ENCODE measurements at places on chromosomes 13 and 19.

DNA sequence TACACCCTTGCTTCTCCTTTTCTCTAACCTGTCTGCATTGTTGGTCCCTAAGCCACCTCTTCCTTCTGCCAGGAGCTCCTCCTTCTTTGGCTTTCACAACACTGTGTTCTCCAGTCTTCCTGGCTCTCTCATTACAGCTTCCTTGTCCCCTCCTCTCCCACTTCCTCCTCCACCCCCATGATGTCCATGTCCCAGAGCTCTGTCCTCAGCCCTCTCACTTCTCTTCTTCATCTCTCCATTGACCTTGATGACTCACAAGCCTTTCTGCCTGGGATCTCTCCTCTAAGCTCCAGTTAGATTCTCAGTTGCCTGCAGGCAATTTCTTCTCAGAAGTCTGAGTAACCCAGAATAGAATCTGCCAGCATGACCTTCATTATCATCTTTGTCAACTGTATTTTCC, 100.3 kb upstream of the WASF3 start:
- DNase-seq = no peak

DNA sequence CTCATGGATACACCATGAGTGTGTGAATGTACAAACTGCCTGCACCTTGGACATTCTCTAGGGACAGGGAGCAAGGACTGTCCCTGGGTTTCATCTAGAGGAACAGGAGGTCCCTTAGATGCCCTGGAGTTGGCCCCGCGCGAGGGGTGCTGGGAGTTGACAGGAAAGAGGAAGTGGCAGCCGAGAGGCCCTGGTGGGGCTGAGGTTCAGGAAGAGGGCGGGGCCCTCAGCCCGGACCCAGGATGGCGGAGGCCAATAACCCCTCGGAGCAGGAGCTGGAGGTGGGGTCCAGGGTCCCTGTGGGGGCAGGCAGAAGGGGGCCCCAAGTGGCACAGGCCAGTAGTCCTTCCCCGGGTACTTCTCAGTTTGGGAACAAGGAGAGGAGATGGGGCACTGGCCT, 6.9 kb downstream of the PKN1 start:
- no peak for DNase-seq

GRCh38 chr13:59112221-59112718, 1051.5 kb downstream of the DIAPH3 start:
- DNase-seq = peak; percentile 16

- DNase-seq = no peak
Measured at GRCh38 chr13:35479038-35479492, 2.6 kb upstream of the MAB21L1 start.

- no peak for DNase-seq
Measured at GRCh38 chr13:50131920-50132903, 117.0 kb downstream of the KCNRG start.

- no peak for DNase-seq
Measured at GRCh38 chr13:82867284-82867683, 1015.0 kb downstream of the SLITRK1 start.

DNA sequence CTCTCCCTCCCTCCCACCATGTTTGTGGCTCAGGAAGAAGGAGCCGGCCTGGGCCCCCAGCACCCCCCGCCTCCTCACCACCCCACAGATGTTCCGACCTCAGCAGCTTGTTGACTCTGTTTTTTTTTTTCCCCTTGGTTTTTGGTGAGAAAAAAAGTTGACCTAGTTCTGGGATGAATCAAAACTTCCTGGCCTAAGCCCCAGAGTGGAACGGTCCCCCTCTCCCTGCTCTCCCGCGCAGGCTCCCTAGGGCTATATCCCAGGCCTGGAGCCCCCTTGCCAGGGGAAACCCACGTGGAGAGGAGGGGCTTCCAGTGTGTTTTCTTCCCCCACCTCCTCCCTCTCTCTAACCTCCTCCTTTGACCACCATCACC, 4.0 kb downstream of the COL5A3 start:
- no peak for DNase-seq

GRCh38 chr19:5059793-5060192, 90.9 kb downstream of the KDM4B start:
- no peak for DNase-seq

- no peak for DNase-seq
Measured at GRCh38 chr19:54341295-54341694, 2.3 kb upstream of the LILRA4 start.

GRCh38 chr19:10896851-10897526, 25.6 kb downstream of the CARM1 start:
- DNase-seq = no peak

- no peak for DNase-seq
Measured at GRCh38 chr19:12668932-12669269, 2.3 kb downstream of the WDR83 start.

- DNase-seq = no peak
Measured at GRCh38 chr13:114228176-114228575, 6.5 kb upstream of the CDC16 start.

DNA sequence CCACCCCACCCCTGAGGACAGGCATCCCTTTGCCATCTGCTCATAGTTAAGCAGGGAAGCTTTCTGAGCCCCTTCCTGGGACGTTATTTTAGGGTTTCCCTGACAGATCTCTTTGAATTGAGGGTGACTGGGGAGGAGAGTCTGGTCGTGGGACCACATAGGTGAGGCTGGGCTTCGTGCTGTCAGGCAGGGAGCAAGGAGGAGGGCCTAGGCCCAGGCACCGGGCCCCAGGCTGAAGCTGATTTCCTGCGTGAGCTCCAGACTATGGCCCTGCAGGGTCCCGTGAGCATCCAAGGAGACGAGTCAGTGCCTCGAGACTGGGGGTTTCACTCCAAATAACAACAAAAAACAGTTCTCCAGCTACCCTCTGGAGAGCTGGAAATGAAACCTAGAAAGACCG, 60.4 kb downstream of the MYO9B start:
- no peak for DNase-seq

DNA sequence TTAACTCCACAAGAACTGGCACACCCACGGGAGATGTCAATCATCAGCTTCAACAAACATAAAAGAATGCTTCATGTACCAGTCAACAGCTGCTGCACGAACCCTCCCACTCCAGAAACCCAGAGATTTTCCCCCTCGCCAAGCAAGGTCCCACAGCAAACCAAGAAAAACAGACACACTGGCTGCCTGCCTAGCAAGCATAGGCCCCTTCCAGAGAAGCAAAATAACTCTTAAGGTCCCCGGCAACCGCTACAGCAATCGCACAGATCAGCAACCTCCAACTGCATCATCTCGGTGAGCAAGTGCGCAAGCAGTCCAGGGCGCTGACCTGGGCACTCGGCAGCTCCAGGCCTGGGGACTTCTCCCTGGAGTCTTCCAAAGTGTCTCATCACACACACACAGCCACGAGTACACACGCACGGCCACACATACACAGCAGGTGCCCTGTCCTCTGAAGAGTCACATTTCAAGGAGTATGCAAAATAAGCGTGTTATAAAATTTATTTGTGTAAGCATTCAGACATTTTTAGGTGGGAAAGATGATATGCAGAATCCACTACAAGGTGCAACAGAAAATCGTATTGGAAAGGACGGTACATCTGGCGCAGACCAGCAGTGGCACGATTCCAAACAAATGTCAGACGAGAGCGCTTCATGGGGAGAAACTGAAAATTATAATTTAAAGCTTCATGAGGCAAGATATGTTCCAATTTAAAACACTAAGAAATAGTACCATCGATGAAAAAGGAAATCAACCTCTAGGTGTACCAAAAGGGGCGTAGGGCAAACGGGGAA, 125.0 kb downstream of the STK24 start:
- DNase-seq = no peak

DNA sequence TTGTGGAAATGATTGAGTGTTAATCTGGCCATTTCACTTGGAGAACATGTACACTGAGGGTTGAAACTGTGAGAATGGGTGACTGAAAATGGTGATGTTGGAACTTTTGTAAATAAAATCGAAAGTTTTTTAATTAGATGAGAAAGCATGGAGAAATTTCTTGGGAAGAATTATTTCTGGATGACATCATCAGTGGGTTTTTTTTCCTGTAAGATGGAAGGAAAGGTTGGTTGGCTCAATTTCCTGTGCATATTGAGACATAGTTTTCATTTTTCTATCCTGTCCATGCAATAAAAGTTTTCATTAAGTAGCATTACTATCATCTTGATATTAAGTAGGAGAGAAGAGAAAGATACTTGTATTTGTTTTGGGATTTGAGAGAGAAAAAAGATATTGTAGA, 120.6 kb upstream of the HTR2A start:
- DNase-seq = no peak

DNA sequence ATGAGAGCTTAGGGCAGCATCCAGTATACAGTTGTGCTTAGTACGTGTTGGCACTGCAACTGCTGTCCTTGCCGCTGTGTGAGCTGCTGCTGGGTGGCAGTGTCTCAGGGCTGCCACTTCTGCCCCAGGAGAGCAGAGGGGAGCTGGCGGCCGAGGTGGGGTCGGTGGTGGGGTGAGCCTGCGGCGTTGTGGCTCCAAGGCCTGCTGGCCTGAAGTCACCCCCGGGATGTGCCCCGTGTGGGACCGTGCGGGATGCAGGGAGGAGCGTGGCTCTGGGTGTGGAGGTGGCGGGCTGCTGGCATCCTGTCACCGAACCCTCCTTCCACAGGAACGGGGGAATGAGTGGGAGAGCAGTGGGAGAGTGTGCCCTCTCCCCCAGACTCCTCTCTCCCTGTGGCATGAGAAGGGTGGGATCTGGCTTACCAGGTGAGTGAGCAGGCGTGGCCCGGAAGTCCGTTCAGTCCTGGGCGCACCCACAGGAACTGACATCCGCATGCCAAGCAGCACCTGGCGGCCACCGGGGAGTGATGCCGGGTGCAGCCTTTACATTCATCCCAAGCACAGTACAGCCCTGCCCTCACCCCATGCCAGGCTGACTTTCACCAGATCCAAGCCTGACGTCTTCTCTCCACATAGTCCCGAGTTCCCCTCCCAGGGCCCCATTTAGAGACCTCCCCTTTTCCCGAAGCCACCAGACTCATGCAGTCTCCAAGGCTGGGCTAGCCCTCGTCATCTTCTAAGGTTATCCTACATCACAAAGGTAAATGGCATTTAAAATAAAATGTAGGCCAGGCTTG, 26.6 kb downstream of the MCF2L start:
- no peak for DNase-seq

GRCh38 chr19:9313756-9314155, 4.1 kb upstream of the ZNF699 start:
- no peak for DNase-seq

- no peak for DNase-seq
Measured at GRCh38 chr19:3607303-3608078, 816 bp upstream of the TBXA2R start.

DNA sequence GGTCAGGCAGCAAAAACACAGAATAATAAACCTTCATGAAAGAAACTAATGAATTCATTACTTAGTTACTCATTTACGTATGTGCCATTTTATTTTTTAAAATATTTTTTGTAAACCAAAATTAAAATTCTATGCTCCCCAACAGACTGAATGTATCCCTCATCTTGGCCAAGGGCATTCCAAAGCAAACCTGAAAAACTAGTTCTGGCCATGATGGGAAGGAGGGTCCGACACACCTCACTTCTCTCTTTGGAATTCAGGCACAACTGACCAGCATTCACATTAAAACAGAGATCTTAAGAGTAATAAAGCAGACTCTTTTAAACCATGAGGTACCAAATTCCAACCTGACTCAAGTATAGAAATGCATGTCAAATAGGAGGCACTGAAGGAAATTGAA, 1576.9 kb upstream of the SPRY2 start:
- DNase-seq = no peak

GRCh38 chr19:2609389-2610116, 92.9 kb downstream of the GNG7 start:
- no peak for DNase-seq

- DNase-seq = peak; percentile 4
Measured at GRCh38 chr13:53010374-53011105, 18.1 kb upstream of the OLFM4 start.

DNA sequence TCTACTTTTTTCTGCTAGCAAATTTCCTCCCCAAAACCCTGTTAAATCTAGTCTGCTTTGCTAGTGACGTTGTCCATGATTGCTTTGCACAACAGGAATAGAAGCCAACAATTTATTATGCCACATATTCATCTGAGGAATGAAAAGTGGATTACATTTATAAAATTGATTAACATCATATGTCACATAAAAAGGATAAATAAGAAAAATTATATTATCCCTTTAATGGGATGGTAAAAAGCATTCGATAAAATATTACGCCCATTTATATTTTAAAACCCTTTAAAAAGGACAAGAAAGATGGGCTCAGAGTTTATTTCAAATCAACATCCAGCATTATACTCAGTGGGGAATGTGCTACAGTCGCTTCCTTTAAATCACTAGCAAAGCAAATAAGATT, 991.7 kb downstream of the DIAPH3 start:
- no peak for DNase-seq

All from epithelial cell of proximal tubule (primary cell).